ENCODE measurements at places on chromosomes 4 and X. TPM values are rescaled to one million over a fixed set of nuclear protein-coding genes. Genes with fewer than 3 reads are reported as not detected.

Gene AVPR2
- not detected for total RNA-seq

Gene KLHL34
- total RNA-seq = not detected

Gene P2RY4
- not detected for total RNA-seq

- DNase-seq = no peak
- H3K36me3 ChIP-seq = no peaks in the 10 kb centered on the region
- H3K27ac ChIP-seq = no peak overlapping the region
- H3K4me1 ChIP-seq = peaks cover 46% of the 10 kb centered on the region
Observed at GRCh38 chr4:118992149-118992548, 103.5 kb downstream of the SYNPO2 start.

GRCh38 chr4:85147481-85148076, 181.1 kb upstream of the WDFY3 start:
- no peak overlapping the region for H3K27ac ChIP-seq
- H3K36me3 ChIP-seq = no peaks in the 10 kb centered on the region
- H3K27me3 ChIP-seq = peaks cover 16% of the 10 kb centered on the region
- no peak for DNase-seq

DNA sequence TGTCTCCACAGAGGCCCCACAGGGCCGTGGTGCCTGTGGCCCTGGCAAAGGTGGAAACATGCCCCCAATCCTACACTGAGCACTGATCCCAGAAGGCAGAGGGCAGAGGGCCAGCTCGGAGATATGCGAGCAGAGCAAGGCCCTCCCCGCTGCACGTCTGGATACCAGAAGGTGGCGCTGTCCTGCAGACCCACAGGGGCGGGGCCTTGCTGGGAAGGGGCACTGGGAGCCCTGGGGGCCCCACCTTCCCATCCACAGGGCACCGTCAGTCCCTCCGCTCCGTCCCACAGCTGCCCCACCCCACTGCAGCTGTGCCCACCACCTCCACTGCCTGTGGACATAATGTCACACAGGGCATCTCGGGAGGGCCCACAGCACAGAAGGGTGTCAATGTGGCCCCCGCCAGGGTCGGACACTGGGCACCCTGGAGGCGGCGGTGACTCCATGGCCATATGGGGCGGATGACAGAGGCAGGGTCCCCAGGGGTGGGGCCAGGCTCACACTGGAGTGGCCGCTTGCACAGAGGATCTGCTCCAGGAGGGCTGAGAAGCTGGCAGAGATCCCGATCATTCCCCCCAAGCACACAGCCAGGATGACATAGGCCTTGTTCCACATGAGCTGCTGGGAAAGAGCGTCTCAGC, 4.8 kb downstream of the SLC49A3 start:
- no peaks in the 10 kb centered on the region for H3K27me3 ChIP-seq
- no peaks in the 10 kb centered on the region for H3K36me3 ChIP-seq
- peaks cover 23% of the 10 kb centered on the region for H3K4me1 ChIP-seq
- no peak for DNase-seq
- H3K4me3 ChIP-seq = no peak overlapping the region
- H3K27ac ChIP-seq = no peak overlapping the region

GRCh38 chrX:23376581-23376980, 41.9 kb downstream of the PTCHD1 start:
- DNase-seq = no peak
- no peaks in the 10 kb centered on the region for H3K36me3 ChIP-seq
- H3K4me1 ChIP-seq = peaks cover 26% of the 10 kb centered on the region
- H3K27ac ChIP-seq = no peak overlapping the region
- H3K4me3 ChIP-seq = no peak overlapping the region
- H3K27me3 ChIP-seq = peaks cover 15% of the 10 kb centered on the region

Data from chondrocyte (in vitro differentiated cells).